Renal cortical epithelial cell (primary cell): ENCODE measurements at places on chromosomes 1 and 21.

DNA sequence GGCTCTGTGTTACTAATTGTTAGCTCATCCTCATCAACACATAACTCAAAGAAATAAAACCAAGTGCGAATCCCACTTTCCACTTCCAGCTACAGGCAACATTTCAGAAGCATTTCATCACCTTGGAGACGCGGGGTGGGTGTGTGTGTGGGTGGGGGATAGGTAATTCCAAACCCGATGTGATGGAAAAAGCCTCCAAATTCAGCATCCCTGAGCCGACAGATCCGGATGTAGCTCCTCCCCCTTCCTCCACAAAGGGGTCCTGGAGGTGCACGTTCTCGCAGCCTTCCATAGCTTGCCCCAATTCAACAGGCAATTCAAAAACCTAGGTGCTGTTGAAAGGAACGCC is 486 bp downstream of the HSPA13 start:
- DNase-seq = peak; percentile 16

DNA sequence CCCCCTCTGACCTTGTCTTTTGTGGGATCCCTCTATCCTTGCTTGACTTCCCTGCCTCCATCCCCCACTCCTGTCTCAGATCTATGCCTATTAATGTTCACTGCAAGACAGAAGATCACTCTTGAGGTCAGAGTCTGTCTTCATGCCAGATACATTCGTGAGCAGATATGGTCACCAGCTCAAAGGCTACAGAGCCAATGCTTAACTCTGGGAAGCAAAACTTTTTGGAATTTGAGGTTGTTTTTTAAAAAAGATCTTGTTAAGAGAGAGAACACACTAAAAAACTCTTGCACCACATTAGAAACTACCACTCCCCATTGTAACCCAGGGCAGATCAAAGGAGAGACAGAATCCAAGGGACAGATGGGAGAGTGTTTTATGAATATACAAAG is 17.1 kb upstream of the A3GALT2 start:
- DNase-seq = peak; percentile 59

DNA sequence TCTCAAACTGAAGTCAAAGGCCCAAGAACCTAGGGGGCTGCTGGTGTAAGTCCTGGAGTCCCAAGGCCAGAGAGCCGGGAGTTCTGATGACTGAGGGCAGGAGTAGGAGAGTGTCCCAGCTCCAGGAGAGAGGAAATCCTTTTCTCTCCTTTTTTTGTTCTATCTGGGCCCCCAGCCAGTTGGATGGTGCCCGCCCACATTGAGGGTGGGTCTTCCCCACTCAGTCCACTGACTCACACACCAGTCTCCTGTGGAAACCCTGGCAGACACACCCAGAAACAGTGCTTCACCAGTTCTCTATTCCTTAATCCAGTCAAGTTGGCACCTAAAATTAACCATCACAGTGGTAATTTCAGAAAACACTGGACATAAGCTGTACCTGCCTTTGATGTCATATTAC is 12.7 kb upstream of the WDR26 start:
- DNase-seq = peak; percentile 59

GRCh38 chr1:165189913-165190312 is 166.6 kb downstream of the LMX1A start:
- DNase-seq = no peak

GRCh38 chr1:172469717-172470116 is 25.8 kb upstream of the PIGC start:
- no peak for DNase-seq

GRCh38 chr1:154474802-154475201 is 27.2 kb upstream of the TDRD10 start:
- peak; percentile 99 for DNase-seq

- no peak for DNase-seq
Observed at GRCh38 chr1:23178414-23178813, 9.8 kb upstream of the LUZP1 start.

GRCh38 chr21:45901061-45901690 is 80.4 kb upstream of the COL6A1 start:
- DNase-seq = no peak

DNA sequence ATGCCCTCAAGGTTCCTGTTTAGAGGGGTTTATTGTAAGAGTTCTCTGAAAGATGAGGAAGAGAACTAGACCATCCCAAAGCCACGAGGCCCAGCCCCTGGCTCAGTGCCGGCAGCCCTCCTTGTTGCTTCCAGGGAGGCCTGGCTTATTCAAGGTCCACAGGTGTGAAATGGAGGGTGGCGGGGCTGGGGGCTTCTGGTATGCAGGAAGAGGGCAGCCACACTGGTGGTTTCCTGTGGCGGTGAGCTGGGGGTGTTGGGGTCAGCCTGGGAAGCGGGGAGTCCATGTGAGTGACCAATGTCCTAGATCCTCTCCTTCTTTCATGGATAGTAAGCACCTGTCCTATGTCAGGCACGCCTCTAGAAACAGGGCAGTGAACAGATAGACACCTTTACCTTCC is 138.2 kb downstream of the CAMTA1 start:
- no peak for DNase-seq

DNA sequence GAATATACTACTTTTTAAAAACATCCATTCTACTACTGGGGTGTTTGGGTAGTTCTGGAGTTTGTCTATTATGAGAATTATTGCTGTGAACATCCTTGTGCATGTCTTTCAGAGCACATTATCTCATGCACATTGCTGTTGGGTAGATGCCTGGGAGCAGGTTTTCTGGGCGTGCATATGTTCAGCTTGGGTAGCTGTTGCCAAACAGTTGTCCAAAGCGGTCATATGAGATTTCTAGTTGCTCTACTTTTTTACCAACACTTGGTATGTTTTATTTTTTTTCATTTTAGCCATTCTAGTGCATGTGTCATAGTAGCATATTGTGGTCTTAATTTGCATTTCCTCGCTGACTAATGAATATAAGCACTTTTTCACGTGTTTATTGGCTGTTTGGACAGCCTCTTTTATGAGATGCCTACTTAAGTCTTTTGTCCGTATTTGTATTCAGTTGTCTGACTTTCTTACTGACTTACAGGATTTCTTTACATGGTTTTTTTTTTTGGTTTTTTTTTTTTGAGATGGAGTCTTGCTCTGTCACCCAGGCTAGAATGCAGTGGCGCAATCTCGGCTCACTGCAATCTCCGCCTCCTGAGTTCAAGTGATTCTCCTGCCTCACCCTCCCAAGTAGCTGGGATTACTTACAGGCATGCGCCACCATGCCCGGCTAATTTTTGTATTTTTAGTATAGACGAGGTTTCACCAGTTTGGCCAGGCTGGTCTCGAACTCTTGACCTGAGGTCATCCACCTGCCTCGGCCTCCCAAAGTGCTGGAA is 18.1 kb downstream of the ZDHHC18 start:
- DNase-seq = no peak

DNA sequence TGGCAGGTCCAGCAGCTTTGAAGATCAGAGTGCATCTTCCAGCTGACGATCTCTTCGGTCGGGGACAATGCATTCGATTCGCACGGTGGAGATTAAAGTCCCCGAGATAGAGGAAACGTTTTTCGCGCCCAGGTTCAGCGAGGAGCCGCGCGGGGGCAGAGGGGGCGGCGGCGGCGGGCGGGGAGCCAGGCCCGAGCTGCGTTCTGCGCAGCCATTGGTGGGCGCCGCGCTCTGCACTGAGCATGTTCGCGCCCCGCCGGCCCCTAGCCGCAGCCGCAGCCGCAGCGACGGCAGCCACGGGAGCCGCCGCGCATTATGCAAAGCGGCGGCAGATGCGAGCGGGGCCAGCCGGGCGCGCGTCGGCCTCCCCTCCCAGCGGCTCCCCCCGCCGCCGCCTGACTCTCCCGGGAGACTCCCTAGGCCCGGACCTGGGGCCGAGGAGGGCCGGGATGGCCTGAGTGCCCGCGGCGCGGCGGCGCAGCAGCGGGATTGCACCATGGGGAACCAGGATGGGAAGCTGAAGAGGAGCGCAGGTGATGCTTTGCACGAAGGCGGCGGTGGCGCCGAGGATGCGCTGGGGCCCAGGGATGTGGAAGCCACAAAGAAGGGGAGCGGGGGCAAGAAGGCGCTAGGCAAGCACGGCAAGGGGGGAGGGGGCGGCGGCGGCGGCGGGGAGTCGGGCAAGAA is at the start of gene FMN2:
Gene FMN2 (plus strand): TSS at position 270 of the 687 bp plus-strand sequence. CDS start 227 bp downstream, at position 497.
- DNase-seq = no peak

- no peak for DNase-seq
Observed at GRCh38 chr1:222373216-222373615, 174.7 kb downstream of the HHIPL2 start.

DNA sequence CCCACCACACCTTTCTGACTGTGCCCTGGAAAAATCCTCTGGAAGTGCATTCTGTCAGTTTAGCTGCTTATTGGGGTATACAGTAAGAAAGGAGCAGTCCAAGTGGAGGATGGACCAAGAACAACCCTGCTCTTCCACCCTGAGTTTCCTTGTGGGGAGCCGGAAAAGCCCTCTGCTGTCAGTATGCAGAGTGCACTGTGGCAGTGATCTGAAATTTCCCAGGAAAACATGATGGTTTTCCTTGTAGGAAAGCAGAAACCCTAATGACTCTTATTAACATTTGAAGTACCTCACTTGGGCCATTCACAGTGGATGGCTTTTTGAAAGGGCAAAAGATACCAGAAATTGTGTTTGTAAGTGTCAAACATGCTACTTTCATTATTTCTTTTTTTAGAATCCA is 20.5 kb downstream of the ELAVL4 start:
- DNase-seq = no peak

GRCh38 chr1:66418021-66418420 is 115.9 kb upstream of the SGIP1 start:
- no peak for DNase-seq

DNA sequence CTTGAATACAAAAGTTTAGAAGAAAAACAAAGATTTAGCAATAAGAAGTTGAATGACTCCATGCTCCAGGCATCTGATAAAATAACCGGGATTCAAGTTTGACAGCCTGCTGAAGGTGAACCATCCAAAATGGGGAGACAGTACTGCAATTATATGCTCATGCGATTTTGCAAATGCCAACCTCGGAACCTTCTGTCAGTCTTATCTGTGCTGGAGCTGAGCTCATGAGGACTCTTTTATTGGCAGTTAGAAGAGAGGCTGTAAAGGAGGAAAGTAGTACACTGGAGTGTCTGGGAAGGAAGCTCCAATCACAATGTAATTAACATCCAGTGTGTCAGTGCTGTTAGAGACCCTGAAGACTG is 170.0 kb downstream of the GALNT2 start:
- no peak for DNase-seq

DNA sequence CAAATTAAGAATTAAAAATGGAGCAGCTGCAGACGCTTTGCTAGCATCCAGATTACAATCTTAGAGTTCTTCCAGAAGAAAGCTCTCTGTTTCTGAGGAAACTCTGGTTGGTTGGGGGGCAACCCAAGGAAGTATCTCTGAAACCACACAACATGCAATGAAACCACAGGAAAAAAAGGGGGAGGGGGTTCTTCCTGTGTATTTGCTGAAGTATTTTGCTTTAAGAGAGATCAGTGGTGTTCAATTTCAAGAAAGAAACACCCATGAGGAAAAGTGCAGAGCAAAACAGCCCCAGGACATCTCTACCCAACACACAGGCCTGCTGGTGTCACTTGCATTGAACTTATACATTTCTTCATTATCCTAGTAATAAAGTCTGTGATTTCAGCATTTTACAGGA is 19.7 kb upstream of the TIAM1 start:
- no peak for DNase-seq

DNA sequence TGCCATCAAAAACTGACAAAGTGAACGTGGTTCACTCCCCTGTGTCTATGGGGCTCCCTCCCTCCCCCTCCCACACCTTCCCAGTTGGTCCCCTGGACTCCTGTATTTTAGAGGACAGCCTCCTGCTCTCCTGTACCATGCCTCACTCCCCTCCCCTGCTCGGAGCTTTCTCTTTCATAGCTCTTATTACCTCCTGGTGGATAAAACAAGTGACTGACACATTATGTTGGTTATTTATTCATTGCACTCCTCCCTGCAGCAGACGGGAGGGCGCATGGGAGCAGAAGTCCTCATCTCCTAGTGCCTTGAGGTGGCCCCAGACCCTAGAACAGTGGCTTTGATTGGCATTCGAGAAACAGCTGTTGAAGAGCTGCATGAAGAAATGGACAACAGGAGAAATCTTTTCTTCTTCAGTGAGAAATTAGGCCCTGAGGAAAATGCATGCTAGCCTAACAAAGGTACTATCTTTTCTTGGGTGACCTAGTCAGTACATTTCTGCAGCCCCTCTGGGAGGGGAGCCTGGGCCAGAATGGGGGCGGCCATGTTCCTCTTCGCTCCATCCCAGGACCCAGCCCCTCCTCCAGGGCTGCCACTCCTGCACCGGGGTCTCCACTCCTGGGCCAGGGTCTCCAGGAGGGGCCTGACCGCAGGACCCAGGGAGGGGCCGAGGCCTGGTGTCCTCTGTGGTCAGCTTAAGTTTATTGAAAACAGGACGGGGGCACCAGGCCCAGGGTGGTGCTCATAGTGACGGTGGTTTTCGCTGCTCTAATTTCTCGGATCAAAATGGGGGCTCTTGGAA is 1.2 kb upstream of the TFF1 start:
- no peak for DNase-seq

- DNase-seq = no peak
Observed at GRCh38 chr1:198253259-198253658, 96.5 kb downstream of the NEK7 start.

GRCh38 chr21:35819134-35819533 is 241.2 kb downstream of the SETD4 start:
- no peak for DNase-seq

- DNase-seq = no peak
Observed at GRCh38 chr1:66933887-66934700, 9.3 kb downstream of the MIER1 start.

DNA sequence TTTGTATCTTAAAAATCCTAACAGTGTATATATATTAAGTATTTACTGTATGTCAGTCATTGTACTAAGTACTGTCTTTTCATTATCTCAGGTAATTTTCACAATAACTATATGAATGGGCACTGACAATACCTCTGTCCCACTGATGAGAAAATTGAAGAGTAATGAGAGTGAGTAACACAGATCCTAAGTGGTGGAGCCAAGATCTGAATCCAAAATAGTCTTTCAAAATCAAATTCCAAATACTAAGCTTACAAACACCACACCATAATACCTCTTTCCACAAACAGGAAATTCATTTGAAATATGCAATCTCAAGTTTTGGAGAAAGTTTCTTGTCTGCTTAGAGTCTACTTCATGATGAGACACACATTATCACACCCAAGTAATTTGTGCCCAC is 105.9 kb upstream of the EDEM3 start:
- DNase-seq = no peak

DNA sequence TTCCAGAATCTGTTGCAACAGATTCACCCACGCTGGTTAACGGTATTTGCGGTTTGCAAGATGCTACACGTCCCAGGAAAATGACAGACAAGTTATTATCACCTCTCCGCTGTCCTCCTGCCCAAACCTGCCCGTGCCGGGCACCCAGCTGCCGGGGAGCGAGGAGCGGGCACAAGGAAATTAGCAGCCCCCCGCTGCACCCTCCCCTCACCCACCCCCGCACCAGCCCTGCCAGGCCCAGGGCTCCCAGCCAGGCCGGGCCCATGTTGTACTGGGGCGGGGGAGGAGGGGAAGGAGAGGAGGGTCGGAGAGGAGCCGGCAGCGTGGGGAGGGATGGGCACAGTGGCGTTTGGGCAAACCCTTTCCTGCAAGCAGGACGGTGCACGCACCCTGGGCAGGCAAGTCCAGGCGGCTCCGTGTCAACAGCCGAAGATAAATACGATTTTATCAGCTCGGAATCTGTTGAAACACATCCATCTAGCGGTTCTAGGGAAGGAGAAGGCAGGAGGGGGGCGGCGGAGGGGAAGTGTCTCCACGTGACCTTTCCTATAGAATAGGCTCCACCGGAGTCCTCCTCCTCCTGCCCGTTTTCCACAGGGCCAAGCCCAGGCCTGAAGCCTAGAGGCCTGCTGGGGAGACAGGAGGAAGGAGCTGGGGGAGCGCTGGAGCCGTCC is 35.1 kb upstream of the CCDC27 start:
- no peak for DNase-seq
